ENCODE measurements at places on chromosomes 12 and 14. TPM values are rescaled to one million over a fixed set of nuclear protein-coding genes. Genes with fewer than 3 reads are reported as not detected.
A peak's percentile ranks its signal among the peaks of the same experiment; 100 is the strongest.

DNA sequence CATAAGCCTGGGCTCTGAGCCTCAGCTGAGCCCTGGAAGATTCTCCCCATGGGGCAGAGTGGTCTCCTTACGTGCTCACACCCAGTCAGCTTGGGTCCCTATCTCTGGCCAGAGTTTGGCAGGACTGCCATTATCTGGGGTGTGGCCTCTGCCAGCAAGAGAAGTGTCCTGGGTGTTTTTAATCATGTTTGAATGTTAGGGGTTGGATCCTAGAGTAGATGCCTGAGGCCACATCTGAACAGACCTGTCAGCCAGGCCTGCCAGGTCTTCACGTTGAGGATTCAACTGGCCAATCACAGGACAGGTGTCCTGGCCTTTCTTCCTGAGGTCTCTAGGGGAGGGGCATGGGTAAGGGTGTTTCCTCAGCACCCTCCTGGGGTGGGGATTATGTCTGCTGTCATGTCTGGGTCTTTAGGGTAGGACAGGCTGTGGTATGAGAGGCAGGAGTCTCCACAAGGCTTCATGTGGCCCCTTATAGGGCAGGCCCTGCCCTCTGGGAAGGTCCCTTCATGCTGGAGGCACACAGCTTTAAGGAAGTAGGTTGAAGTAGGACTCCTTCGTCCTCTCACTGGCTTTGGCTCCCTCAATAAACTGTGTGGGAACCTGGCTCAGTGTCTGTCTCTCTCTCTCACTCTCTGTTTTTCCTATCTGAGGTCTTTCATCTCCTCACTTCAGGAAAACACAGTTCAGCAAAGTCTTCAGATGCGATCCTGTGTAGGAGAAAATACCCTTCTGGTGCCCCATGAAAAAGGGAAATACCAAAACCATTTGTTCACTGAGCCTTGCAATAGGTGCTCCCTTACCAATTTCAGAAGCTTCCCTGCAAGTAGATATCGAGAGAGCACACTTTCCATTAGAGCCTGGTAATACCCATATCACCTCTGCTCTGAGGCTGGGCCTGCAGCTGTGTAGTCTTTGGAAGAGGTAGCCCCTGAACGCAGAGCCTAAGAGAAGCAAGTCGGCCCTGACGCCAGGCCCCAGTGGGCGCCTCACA lies 6.7 kb upstream of the FITM1 start:
- DNase-seq: no peak

DNA sequence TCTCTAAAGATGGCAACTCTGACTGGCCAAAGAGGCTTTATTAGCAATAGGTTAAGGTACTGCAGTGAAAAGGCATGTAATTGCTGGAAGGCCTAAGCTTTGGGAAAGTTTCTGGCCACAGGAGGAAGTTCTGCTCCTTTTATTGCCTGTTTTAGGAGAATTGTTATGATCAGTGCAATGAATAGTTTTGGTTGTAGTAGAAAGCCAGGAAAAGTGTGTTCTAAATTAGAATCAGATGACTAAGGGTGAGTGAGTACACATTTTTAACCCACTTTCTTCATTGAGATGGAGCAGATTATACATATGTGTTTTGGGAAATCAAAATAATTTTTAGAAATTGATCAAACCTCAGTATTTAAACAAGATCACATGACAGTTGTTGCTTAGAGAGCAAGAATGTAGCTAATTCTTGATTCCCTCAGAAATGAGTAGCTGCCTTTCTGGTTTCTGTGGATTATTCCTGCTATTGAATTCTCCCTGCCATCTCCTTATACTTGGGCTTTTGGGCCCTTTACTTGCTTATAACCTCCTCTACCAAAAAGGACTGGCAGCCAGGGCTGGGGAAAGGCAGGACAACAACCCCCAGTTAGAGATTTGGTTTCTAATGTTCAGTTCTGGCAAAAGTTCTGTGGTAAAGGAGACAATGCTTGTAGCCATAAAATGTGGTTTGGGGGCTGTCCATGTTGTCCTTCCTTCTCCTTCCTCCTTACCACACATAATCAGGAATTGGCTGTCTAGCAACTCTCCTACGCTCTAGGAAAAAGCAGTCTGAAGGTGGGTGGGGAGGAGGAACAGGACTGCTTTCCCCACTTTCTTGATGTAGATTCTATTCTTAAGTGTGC lies 217.1 kb downstream of the SLC38A4 start:
- DNase-seq: peak; percentile 23

PTPRR gene
- total RNA-seq: 0.49 TPM

KCNC2 gene
- 0.20 TPM for total RNA-seq

RHEBL1 gene
- total RNA-seq: 0.69 TPM

- DNase-seq: no peak
These were observed 54.9 kb downstream of the DNAH10 start for GRCh38 chr12:123816896-123817537.
